ENCODE measurements at places on chromosomes 4 and X.

- no peak for DNase-seq
Observed at GRCh38 chr4:154927126-154927680, 146.1 kb downstream of the RBM46 start.

DNA sequence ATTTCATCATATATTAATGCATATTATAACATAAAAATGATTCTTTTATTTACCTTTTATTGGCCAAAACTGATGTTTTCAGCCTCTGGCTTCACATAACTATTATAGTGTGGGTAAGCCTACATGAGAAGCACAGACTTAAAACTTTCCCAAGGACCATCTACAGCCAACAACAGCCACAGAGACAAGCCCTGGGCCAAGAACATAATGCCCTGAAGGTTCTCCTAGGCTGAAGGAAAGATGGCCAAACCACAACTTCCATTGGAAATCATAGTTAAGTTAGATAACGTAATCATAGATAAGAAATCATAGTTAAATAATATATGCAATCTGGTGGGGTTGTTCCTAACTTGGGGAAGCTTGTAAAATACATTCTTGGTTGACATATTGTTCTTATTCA lies 280.0 kb upstream of the EMCN start:
- no peak for DNase-seq

GRCh38 chr4:75845992-75846391 lies 56.3 kb downstream of the PPEF2 start:
- no peak for DNase-seq

GRCh38 chrX:42117318-42117717 lies 194.0 kb upstream of the CASK start:
- DNase-seq, result no peak

- DNase-seq, result no peak
Observed at GRCh38 chr4:70714079-70714887, 7.5 kb upstream of the RUFY3 start.

GRCh38 chrX:136067097-136067496 lies 80.2 kb upstream of the FHL1 start:
- DNase-seq, result no peak

- DNase-seq, result no peak
Observed at GRCh38 chrX:41875142-41875541, 48.2 kb downstream of the CASK start.

GRCh38 chr4:163556177-163556576 lies 61.7 kb downstream of the TMA16 start:
- no peak for DNase-seq

- DNase-seq, result no peak
Observed at GRCh38 chr4:20679951-20680350, 20.3 kb upstream of the PACRGL start.

- DNase-seq, result no peak
Observed at GRCh38 chr4:47876784-47877546, 37.4 kb downstream of the NFXL1 start.

- no peak for DNase-seq
Observed at GRCh38 chr4:53589511-53589910, 1.8 kb downstream of the LNX1 start.
